ENCODE measurements at places on chromosomes 2 and 18.

DNA sequence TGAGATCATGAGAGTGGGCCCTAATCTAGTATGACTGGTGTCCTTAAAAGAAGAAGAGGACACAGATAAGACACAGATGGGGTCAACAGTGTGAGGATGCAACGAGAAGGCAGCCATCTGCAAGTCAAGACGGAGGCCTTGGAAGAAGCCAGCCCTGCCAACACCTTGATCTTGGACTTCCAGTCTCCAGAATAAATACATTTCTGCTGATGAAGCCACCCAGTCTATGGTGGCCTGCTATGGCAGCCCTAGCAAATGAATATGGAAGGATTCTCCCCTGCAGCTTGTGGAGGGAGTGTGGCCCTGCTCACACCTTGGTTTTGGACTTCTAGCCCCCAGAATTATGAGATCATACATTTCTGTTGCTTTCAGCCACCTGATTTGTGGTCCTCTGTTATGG is 12.3 kb downstream of the CTIF start:
- DNase-seq = no peak

DNA sequence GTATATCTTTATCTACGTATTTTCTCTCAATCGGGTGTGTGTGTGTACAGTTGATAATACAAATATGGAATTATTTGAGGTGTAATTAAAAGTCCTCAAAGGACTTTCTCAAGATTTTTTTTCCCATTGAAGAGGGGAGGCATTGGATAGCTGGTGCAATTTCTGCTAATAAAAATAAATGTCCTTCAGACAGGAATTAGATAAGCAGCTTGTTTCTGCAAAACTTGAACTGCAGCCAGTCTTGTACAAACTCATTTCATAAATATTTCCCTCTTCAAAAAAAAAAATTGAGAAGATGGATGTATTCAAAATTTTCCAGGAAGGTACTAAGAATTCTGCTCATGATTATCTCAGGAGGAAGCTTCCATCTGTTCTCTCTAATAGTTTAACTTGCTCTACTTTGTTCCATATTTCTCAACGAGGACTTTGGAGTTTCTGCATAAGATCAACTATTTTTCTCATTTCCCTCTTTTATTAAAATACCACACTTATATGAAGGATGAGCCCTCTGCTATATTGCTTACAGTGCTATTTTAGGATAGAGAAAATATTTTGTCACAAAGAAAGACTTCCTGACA is 33.0 kb upstream of the GLS start:
- DNase-seq = no peak

- no peak for DNase-seq
Measured at GRCh38 chr2:171930385-171930784, 8.1 kb downstream of the HAT1 start.

GRCh38 chr2:107436281-107436680 is 390.4 kb upstream of the RGPD4 start:
- DNase-seq = no peak

DNA sequence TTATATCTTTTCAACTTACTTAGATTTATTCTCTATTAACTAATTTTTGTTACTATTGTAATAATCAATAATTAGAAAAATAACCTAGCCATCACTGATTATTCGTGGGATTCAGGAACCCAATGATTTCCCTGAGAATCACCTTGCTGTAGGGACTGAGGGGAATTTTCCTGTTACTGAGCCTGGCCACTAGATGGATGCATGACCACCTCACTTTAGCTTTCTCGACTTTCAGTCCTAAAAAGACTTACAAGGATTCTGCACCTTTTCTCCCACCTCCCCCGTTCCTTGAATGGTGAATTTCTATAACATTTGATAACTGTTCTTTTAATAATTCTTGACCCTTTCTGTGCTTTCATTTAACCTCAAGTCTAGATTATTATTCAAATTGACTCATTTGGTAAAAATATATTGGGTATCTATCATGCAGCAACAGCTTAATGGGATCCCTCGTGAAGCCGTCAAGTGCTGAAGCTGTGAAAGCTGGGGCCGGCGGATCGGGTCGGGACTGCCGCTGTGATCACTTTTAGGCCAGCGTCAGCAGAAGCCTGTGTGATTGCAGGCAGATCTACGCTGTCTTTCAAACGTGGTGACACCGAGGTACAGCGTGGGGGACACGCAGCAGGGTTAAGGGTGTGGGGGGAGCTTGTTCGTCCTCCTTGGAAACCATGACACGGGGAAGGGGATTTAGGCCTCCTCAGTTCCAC is 38.8 kb upstream of the TMEM18 start:
- no peak for DNase-seq

GRCh38 chr2:152627351-152627957 is 89.8 kb downstream of the PRPF40A start:
- DNase-seq = no peak

DNA sequence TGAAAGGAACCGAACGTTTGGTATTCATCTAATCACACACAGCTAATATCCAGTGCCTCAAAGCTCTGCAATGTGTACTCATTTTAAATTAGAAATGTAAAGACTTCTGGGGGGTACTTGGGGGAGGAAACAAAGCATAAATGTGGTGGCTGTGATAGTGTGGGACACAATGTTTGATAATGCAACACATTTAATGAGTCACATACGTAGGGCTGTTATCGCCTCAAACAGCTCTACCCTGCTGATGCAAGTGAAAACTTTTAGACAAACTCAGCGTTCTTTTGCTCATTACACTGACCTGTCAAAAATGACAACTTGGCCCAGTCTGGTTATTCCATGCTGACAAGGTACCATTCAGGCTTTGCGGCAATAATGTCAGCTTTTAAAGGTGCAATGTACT is 1227.1 kb upstream of the CELF4 start:
- DNase-seq = no peak

- DNase-seq = no peak
Measured at GRCh38 chr18:71040161-71040560, 751.3 kb downstream of the SOCS6 start.

- no peak for DNase-seq
Measured at GRCh38 chr2:43469713-43470112, 126.1 kb downstream of the THADA start.

DNA sequence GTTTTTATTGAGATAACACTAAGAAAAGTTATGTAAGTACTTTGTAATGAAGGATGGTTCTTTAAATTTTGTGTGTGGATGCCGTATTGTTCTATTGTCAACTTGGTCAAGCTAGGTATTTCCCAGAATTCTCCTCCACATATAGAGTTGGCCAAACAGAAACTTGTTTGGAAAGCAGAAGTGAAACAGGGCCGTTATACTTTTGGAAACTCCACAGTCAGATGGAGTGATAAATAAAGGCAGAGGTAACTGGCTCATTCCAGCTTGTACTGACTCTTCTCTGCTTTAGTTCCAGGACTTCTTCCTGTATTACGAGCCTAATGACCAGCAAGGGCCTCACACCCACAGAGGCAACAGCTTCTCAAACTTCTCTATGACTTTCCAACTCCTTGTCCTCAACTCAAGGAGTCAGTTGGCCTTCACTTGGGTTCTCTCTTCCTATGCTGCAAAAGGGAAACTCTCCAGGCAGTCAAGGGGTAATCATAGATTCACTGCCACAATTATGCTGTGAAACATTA is 16.4 kb upstream of the STARD7 start:
- no peak for DNase-seq

- no peak for DNase-seq
Measured at GRCh38 chr2:10196948-10197696, 74.6 kb downstream of the RRM2 start.

DNA sequence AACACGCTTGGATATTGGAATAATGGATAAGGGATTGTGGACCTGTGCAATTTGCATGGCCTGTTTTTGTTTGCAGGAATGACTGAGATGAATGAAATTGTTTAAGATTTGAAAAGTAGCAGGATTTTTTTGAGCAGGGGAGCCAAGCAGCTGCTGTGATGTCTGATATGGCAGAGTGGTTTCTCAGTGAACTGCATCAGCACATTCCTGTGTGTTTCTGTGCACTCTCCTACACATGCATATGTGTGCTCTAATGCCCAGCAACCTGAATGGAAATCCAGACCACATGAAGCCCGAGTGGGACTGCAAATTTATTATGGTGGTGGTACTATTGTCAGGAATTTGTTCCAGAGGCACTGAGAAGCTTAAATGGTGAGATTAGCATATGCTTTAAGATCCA is 161.7 kb downstream of the PARD3B start:
- no peak for DNase-seq

- DNase-seq = no peak
Measured at GRCh38 chr2:175690113-175690837, 311.8 kb downstream of the LNPK start.

DNA sequence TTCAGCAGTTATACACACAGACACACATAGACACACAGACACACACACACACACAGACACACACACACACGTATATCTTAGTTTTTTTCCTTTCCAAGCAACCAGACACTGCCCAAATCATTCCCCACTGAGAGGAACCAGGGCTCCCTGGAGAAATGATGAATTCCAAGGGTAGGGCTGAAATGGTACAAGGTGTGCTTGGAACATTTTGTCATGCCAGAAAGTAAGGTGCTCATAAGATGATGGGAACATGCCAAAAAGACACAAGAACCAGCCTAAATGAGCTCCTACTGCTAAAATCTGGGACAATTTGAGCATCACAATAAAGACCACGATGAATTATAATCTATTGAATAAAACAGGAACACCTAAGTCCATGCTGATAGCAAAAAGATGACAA is 103.3 kb downstream of the MEP1B start:
- DNase-seq = no peak

DNA sequence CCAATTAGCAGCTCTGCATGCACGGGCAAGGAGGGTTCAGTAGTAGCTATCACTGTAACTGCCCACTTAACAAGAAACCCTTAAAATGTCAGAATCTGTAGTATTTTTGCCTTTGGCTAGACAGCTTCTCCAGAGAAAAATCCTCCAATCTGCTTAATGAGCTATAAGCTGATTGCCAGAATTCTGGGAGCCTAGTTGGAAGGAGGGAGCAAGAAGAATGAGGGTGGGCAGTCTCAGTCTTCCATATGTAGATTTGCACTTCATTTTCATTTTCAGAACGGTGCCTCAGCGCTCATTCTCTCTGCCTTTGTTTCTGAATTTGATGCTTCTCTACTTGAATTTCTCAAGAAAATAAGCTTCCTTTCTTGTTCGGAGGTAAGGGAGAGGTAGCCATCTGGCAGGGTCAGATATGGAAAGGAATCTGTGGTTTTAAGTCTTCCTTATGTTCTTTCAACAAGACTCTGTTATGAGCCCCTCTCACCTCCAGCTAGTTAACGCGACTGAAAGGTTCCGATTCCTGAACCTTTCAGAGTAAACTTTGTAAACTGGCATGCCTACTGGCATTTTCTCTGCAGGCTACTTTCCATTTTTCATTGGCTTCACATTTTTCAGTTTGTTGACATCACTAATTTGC is 53.5 kb downstream of the HNRNPLL start:
- DNase-seq = no peak

GRCh38 chr2:134124047-134124753 is 129.7 kb upstream of the MGAT5 start:
- no peak for DNase-seq

DNA sequence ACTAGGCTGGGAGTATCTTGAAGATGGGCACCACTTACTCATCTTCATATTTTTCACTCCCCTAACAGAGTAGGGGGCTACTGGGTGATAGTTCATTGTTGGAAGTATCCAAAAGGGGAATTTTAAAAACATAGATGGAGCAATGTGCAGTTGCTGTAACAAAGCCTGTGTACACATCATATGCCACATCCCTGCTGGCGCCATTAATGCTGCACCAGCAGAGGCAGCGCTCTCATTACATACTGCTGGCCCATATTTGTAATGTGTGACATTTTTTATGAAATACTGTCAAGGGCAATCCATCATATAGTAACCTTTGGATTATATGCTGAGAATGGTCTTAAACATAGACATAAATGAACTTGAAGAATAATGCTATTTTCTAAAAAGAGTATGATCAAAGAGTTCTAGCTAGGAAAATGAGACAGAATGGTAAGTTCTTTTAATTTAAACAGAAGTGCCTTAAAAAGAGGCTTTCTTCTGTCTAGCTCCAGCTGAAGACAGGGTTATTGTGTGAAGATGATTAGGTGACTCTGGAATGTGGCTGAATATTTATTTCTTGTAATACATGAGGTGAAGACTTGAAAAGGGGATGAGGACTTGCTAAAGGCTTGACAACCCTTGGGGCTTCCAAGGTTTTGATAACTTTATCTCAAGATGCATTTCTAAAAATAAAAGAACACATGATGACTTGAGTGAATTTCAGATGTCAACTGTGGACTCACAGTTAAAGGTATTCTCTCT is 2.4 kb upstream of the TMEM178A start:
- no peak for DNase-seq

DNA sequence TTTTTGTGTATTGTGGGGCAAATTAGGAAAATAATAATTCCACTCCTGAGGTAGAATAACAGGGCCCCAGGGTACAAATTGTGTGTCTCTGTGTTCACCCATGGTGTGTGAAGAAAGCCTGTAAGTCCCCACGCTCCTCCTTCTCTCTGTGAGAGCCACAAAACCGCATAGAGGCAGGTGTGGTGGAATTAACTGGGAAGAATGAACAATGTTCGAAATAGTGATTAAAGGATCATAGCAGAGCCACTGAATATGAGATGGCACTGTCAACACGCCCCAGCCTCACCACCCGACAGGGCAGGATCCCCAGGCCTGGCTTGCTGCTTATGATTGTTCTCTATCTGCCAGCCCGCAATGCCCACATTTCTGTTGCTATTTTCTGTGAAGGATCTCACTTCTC is 14.1 kb downstream of the IL1RN start:
- no peak for DNase-seq

- no peak for DNase-seq
Measured at GRCh38 chr2:128215897-128216642, 102.6 kb downstream of the HS6ST1 start.

DNA sequence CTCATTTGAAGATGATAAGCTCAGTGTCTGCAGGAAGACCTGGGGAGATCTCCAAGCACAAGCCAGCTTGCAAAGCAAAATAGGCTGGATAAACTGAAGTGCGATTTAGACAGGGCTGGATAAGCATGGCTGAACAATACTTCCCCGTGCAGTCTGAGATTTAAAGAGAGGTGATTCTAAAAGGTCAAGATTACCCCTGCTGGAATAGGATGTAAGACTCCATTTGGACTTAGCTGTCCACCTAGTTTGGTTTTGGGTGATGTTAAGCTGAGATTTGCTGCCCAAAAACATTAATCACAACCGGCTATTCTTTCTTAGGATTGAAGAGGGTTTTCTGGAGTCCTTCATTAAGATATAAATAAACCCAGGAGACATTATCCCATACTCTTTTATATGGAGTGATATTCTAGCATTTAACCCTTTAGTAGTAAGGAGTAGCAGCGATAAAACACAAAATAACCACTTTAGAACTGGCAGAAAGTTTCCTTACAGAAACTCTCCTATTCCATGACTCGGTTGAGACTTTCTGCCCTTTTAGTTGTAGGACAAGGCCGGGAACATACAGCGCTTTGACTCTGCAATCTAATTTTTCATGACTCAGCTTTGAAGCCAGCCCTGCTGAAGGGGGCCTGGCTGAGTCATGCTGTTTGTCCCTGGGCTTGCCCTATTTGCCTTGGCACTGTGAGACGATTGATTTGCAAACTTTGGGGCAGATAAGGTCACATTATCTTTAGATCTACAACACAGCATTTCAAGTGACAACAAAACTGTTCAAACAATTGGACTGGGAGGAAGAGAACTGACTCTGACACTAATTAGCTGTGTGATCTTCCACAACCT is 238.2 kb downstream of the GCA start:
- DNase-seq = no peak

GRCh38 chr18:10063489-10063888 is 149.7 kb downstream of the VAPA start:
- DNase-seq = no peak

GRCh38 chr2:186603286-186603685 is 13.4 kb downstream of the ITGAV start:
- DNase-seq = no peak

Data from activated naive CD8-positive, alpha-beta T cell treated with anti-CD3 and anti-CD28 coated beads, Interleukin-2, amount 50 U/mL, for 24 hours (primary cell).